ENCODE measurements at places on chromosomes 16 and 17. TPM values are rescaled to one million over a fixed set of nuclear protein-coding genes. Genes with fewer than 3 reads are reported as not detected.

- DNase-seq = no peak
These were observed 499.8 kb downstream of the WWOX start for GRCh38 chr16:78599271-78599670.

- no peak for DNase-seq
These were observed 64.6 kb downstream of the GOSR1 start for GRCh38 chr17:30541802-30542201.

GRCh38 chr16:55136356-55137150 is 187.4 kb upstream of the IRX6 start:
- no peak for DNase-seq

GRCh38 chr17:33982909-33983308 is 272.2 kb upstream of the CCL2 start:
- DNase-seq = no peak

- no peak for DNase-seq
These were observed 939 bp upstream of the WDR90 start for GRCh38 chr16:648071-648780.

Gene TMEM98
- total RNA-seq = not detected

Gene AOC3
- 1.0 TPM for total RNA-seq

DNA sequence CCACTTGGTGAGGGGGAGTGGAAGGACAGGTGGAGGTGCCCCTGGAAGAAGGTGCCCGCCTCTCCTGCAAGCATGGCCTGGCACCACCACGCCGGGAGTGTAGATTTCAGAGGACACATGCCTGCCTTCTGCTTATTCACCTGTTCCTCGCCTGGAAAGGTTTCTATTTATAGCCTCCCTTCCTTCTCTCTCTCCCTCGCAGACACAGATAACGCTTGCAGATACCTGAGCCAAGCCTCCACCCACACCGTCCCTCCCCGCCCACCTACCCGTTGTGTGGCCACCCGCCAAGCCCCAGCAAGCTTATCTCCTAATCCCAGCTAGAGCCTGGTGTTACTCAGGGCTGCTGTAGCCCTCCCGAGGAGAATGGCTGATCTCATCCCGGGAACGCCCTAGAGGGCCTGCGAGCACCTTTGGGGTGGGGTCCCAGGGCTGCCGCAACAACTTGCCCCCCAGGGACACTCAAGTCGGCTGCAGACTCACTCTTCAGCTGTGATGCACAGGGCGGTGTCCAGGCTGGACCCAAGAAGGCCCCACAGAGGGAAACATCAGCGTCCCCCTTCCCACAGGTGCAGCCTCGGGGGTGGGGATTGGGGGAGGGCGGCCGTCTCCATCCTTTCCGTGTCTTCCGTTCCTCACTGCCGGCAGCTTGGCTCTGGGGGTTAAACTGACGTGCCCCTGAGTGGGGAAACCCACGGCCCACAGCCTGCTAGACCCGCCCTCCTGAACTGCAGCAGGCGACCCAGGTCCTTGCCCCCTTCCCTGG is 1.9 kb upstream of the SNAI3 start:
- DNase-seq = no peak

DNA sequence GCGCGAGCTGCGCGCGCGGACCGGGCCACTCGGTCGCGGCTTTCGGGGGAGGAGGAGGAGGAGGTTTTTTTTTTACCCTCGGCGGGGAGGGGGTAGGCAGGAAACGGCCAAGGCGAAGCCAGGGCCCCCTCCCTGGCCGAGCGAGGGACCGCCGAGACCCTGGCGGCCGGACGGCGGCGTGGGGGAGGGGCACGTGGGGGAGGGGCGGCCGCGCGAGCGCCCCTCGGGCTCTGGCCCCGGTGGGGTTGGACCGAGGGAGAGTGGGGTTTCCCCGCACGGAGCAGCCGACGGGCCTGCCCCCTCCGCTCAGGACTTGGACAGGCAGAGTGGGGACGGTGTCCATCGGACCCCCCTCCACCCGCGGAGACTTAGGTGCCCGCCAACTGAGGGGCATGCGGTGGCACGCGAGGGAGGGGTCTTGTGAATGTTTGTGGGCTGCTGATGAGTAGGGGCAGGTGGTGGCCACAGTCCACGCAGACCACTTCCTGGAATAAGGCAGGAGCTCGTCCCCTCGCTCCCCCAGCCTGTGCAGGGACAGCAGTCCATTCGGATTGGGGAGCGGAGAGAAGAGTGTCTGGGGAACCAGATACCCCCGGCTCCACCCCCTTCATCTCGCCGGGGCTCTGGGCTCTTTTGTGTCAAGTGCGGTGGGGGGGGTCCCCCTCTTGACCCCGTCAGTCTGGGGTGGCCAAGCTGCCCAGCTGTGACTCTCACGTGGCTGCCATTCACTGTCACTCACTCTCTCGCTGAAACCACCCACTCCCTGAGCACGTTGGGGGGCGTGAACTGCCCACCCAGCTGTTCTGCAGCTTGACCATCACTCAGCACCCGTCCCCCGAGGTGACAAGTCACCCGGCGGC is 3.0 kb upstream of the CHD3 start:
- peak; percentile 16 for DNase-seq

Gene EFNB3
- total RNA-seq = not detected

GRCh38 chr17:7704601-7705268 is at the start of gene EFNB3:
EFNB3 (plus strand) TSS chr17:7705202; CDS start chr17:7705599, 397 bp downstream.
- no peak for DNase-seq

DNA sequence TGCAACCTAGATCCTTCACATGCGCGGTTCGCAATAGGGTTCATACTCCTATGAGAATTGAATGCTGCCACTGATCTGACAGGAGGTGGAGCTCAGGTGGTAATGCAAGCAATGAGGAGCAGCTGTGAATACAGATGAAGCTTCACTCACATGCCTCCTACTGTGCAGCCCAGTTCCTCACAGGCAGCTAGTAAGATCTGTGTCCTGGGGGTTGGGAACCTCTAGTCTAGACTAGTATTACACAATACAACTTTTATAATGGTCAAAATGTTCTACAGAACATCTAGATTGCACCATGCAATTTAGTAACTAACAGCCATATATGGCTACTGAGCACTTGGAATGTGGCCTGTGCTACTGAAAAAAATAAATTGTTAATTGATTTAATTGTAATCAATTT is 26.7 kb downstream of the ABCA5 start:
- DNase-seq = no peak

DNA sequence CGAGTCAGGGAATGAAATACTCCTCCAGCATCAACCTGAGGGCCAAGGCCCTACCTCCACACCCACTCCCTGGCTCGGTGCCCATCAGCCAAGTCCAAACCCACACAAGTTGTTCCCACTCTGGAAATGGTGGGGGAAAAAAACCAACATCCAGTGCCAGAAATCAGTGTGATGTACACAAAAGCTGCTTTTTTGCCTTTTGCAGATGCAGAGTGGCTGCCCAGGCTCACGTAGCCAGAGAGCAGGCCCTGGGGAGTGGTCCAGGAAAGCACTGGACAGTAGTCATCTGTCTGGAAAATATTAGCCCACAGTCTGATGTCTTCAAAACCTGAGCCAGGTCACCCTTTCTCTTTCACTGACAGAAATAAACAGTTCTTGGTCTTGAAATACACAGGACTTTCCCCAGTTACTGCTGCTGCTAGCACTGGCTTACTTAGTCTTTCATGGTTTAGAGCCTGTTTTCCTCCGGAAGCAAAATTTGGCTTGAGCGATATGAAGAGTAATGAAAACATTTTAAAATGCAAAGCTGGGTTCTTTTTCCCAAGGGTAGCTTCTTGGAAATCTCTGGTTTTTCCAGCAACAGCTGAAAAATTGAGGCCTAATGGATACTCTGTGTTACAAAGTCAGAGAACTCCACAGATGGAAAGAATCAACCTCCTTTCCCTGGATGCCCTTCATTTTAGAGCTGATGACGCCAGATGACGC is 18.2 kb upstream of the NOS2 start:
- no peak for DNase-seq

DNA sequence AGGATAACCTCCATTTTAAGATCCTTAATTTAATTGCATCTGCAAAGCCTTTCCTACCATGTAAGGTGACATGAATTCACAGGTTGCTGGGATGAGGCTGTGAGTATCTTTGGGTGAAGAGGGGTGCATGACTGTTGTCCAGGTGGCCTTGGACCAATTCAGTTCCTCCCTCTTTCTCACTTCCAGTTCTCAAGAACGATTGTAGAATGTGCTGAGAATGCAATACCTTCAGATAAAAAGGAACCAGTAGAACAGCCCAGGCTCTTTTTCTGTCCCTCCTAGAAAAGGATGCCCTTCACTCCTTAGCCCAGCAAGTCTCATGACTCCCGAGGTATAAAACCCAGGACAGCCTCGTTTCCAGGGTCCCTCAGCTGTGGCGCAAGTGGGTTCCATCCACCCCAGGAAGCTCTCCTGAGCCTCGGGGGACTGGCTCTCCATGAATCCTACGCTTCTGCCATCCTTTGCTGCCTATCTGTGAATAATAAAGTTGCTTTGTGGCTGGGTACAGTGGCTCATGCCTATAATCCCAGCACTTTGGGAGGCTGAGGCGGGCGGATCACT is 61.6 kb upstream of the FA2H start:
- no peak for DNase-seq

DNA sequence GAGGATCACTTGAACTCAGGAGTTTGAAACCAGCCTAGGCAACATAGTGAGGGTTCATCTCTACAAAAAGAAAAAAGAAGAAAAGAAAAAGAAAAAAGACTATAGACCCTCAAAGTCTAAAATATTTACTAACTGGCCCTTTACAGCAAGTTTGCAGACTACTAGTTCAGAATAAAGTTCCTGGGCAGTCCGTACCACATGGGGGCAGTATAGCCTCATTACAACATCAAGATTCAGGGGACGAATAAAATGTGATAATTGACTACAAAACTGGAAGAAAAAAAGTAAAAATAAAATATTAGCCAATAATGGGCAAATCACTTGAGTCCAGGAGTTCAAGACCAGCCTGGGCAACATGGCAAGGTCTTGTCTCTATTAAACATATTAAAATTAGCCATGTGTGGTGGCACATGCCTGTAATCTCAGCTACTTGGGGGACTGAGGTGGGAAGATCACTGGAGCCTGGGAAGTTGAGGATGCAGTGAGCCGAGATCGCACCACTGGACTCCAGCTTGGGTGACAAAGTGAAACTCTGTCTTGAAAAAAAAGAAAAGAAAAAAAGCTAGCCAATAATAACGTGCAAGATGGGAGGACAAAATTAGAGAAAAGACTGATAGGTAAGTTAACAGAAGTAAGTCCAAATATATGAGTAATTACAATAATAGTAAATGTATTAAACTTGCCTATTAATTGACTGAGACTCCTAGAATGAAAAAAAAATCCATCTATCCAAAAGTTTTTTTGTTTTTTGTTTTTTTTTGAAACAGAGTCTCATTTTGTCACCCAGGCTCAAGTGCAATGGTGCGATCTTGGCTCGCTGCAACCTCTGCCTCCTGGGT is 129.4 kb upstream of the SEC14L1 start:
- peak; percentile 59 for DNase-seq

Gene RTN4RL1
- total RNA-seq = 0.11 TPM

- no peak for DNase-seq
These were observed 14.7 kb upstream of the XYLT2 start for GRCh38 chr17:50331085-50331791.

Gene TP53TG3F
- not detected for total RNA-seq

DNA sequence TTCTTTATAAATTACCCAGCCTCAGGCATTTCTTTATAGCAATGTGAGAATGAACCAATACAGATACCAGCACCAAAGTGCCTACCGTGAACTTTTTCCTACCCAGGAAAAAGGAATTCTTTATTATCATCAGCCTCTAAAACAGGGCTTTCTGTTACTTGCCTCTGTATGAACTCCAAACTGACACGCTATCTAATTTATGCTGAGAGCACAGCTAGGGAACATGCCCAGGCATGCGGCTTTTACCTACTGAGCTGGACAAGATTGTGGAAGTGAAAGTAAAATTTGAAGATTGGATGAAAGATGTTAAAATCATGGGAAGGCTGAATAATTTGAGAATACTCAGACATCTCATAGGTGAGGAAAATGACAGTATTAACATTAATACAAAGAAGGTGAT is 24.4 kb upstream of the ADCY9 start:
- DNase-seq = no peak

GRCh38 chr16:25690552-25691143 is 1.1 kb upstream of the HS3ST4 start:
- no peak for DNase-seq

- DNase-seq = no peak
These were observed 273.8 kb downstream of the MRTFB start for GRCh38 chr16:14344945-14345344.

- no peak for DNase-seq
These were observed 2.4 kb downstream of the SPSB3 start for GRCh38 chr16:1779741-1780676.

DNA sequence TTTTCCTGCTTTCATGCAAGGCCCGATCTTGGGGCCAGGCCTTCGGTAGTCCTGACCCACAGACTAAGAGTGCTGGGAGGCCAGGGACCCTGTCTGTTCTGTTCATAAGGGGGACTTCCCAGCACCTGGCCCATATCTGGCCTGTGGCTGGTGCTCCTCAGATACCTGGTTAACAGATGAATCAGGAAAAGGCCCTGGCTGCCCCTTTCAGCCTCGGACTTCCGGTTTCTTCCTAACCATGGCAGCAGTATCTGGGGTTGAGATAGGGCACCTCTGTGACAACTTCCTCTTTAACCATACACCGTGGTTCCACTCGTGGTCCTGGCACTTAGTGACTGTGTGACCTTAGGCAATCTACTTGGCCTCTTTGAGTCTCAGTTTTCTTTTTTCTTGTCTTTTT is 18.4 kb downstream of the PLCG2 start:
- no peak for DNase-seq

DNA sequence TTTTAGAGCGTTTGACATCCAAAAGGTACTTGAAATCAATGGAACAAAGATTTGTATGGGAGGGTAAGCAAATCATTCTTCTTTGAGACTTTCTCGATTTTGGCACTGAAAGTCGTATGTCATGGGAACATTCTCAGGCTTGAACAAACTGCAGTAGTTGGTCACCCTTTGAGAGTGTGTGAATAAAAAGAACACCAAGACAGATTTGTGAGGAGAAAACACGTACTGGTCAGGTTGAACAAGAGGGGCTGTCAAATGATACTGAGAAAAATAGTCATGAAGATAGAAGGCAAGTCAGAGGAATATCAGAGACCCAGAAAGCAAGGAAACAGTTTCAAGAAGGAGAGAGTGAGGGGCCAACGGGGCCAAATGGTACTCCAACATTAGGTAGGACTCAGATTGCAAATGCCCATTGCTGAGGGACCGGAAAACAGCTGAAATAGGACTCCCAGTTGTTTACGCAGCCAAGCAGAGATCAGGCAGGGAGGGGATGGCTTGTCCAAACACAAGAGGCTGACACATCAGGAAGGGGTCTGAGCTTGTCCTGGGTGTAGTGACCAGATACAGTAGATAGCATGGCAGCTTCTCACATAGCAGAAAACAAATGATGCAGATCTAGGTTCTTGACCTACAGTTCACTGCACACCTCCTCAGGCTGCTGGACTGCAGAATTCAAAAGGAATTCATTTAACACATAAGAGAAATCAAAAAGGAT is 74.5 kb upstream of the MYOCD start:
- DNase-seq = no peak

Gene ASB16
- 0.11 TPM for total RNA-seq
